ENCODE measurements at places on chromosomes 16 and 17. TPM values are rescaled to one million over a fixed set of nuclear protein-coding genes. Genes with fewer than 3 reads are reported as not detected.

HOXB3 gene
- 12.6 TPM for total RNA-seq

- peak; percentile 97 for DNase-seq
- H3K4me3 ChIP-seq = peak overlapping the region; percentile 50
- peak overlapping the region; percentile 49 for H3K27ac ChIP-seq
- H3K36me3 ChIP-seq = no peaks in the 10 kb centered on the region
- H3K4me1 ChIP-seq = peaks cover 15% of the 10 kb centered on the region
Observed at GRCh38 chr17:81959362-81960129, 1.4 kb downstream of the NOTUM start.

CAMKK1 gene
- 23.0 TPM for total RNA-seq

GRCh38 chr16:22786691-22787090, 27.3 kb upstream of the HS3ST2 start:
- no peak for DNase-seq
- no peaks in the 10 kb centered on the region for H3K27me3 ChIP-seq
- H3K27ac ChIP-seq = no peak overlapping the region

PLLP gene
- 105 TPM for total RNA-seq

All from upper lobe of left lung (tissue), 6 donors.